ENCODE measurements at places on chromosomes 2 and 18. TPM values are rescaled to one million over a fixed set of nuclear protein-coding genes. Genes with fewer than 3 reads are reported as not detected.

- no peak overlapping the region for H3K4me3 ChIP-seq
- H3K36me3 ChIP-seq: no peaks in the 10 kb centered on the region
These were observed 164.8 kb upstream of the ACVR2A start for GRCh38 chr2:147679955-147680531.

ATG9A gene
- total RNA-seq: 53.1 TPM

- peaks cover 19% of the 10 kb centered on the region for H3K4me1 ChIP-seq
- no peaks in the 10 kb centered on the region for H3K36me3 ChIP-seq
- no peak for DNase-seq
- no peak overlapping the region for H3K4me3 ChIP-seq
- no peaks in the 10 kb centered on the region for H3K27me3 ChIP-seq
These were observed 9.2 kb downstream of the ADRA2B start for GRCh38 chr2:96106991-96107707.

DNA sequence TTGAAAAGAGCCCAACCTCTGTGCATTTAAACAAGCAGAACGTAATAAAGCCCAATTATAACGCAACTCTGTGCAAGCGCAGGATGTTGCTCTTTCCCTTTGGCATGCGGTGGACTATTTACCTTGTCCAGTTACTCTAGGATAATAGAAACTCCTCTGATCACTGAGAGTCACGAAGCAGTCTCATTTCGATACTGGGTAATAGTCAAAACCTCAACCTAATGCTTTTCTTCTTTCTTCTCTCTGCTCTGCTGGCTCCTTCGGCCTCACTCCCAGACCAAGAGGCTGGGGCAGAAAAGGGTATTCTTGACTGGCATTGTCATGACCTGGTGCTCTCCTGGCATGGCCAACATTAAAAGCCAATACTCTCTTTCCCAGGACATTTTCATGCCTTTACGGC is 89.7 kb upstream of the GCFC2 start:
- no peaks in the 10 kb centered on the region for H3K36me3 ChIP-seq
- no peaks in the 10 kb centered on the region for H3K4me1 ChIP-seq
- H3K27me3 ChIP-seq: no peaks in the 10 kb centered on the region
- no peak overlapping the region for H3K27ac ChIP-seq
- no peak overlapping the region for H3K4me3 ChIP-seq
- no peak for DNase-seq

DNA sequence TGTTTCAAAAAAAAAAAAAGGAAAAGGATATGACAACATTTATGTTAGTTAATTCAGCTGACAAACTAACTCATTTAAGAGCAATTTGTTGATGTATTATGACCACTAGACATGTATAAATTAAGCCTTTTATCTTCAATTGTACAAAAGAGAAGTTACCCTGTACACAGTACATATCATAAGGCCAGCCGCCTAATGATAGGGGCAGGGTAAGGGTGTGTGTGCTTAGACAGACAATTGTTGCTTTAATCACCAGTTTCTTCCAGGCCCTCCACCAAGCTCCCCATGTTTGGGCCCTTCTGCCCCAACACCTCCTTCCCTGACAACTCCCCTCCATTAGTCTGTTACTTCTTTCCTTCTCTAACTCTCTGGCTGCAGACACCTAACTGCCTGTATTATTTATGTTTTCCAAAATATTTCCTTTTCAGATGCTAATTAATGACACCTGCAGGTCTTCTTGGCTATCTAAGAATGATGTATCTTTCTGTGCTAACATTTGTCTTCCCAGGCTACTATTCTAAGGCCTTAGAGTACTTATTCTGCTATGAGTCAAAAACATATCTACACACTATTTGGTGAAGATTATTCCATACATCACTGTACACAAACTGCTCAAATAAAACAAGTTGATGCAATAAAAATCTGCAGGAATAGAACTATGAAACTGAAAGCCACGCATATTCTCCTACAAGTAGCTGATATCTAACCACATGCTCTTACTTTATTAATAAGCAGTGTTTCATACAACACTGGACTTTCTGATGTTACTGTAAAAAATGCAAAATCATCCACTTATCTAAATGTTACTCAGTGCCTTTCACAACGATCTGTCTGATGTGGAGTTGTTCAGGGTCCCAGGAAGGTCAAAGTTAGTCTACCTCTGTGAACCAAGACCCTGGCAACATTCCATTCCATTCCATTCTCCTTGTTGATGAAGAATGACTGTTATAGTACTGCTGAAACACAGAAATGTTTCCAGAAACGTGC is 26.4 kb downstream of the TMEM131 start:
- no peak overlapping the region for H3K27ac ChIP-seq
- H3K36me3 ChIP-seq: no peaks in the 10 kb centered on the region
- DNase-seq: no peak
- no peak overlapping the region for H3K4me3 ChIP-seq

GRCh38 chr2:22189893-22190480 is 1066.2 kb downstream of the TDRD15 start:
- H3K27me3 ChIP-seq: no peaks in the 10 kb centered on the region
- no peak overlapping the region for H3K27ac ChIP-seq
- H3K4me1 ChIP-seq: no peaks in the 10 kb centered on the region

DNA sequence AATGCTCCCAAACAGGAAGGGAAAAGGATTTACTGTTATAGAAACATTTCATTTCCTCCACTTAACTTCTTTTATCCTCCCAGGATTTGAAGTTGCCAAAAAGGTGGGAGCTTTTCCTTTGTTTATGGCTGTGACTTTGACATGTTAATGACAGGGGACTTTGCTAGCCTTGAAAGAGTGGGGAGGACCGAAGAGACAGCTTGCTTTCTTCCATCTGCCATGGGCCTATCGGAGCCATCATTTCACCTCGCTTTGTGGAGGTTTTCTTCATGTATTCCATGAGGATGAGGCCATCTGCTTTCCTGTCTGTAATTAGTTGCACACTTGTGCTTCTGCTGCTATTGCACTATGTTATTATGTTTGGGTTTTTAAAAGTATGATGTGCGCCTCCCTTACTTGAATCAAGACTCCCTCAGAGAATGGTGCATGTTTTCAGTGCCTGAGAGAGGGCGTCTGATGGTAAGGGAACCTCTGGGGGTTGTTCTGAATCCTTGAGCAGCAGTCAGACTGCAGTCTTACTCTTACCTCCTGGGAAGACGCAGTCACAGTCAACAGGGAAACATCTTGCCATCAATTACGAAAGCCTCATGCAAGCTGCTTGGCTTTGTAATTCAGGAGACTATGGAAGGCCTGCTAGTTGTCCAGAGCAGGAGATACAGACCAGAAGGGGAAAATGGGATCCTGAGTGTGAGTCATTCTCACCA is 173.3 kb upstream of the MGAT5 start:
- no peaks in the 10 kb centered on the region for H3K4me1 ChIP-seq
- H3K4me3 ChIP-seq: no peak overlapping the region
- DNase-seq: no peak
- no peak overlapping the region for H3K27ac ChIP-seq
- H3K27me3 ChIP-seq: no peaks in the 10 kb centered on the region
- no peaks in the 10 kb centered on the region for H3K36me3 ChIP-seq

DNA sequence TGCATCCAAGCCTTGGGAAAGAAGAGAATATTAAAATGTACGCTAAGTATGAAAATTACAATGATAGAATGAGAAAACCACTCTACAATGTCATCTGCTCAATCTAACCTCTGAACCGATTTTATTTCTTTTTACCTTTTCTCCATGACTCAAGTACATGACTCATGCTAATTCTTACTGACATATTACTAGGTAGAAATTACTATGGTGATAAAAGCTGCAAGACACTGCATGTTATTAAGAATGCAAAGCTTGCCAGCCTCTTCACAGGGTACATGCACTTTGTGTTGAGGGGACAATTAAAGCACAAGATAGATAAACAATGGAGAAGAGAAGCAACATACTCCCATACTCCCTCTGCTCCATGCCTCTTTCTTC is 20.7 kb downstream of the SFT2D3 start:
- H3K27ac ChIP-seq: no peak overlapping the region
- H3K4me3 ChIP-seq: no peak overlapping the region
- no peak for DNase-seq
- H3K36me3 ChIP-seq: peaks cover 27% of the 10 kb centered on the region
- H3K4me1 ChIP-seq: peaks cover 6% of the 10 kb centered on the region

HOXD8 gene
- 15.4 TPM for total RNA-seq

DNA sequence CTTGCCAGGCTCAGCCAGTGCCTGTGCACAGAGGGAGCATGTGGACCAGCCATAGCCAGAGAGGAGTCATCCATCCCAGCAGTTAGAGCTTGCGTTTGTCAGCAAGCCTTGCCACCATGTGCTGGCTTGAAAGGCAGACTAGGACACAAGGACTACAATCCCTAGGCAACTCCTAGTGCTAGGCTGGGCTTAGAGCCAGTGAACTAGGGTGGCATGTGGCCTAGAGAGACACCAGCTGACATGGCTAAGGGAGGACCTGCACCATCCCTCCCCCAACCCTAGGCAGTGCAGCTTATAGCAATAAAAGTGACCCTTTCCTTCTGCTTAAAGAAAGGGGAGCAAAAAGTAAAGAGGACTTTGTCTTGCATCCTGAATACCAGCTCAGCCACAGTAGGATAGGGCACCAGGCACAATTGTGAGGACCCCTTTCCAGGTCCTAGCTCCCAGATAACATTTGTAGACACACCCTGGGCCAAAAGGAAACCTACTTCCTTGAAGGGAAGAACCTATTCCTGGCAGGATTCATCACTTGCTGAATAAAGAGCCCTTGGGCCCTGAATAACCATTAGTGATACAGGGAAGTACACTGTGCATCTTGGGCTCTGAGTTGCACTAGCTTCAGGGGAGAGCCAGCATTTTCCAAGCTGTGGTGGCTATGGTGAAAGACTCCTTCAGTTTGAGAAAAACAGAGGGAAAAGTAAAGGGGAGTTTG is 38.7 kb upstream of the UXS1 start:
- H3K4me3 ChIP-seq: no peak overlapping the region
- H3K27me3 ChIP-seq: no peaks in the 10 kb centered on the region
- DNase-seq: peak; percentile 9
- H3K4me1 ChIP-seq: no peaks in the 10 kb centered on the region

DNA sequence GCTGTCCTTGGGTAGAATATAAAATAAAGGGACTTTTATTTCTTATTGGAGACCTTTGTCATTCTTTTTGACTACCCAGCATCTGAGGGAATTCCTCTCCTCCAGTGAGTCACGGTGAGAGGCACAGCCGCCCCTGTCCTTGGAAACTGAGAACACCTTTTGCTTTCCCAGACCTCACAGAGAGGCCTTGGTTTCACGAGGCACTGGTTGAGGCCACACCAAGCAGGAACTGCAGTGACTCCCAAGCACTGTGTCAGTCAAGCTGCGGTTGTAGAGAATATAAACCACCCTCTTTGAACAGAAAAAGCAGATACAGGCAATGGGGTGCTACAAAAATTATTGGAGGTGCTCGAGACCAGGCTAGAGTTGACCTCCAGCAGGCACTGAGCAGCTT is 16.4 kb downstream of the PRKAG3 start:
- no peak overlapping the region for H3K27ac ChIP-seq
- no peak overlapping the region for H3K4me3 ChIP-seq
- H3K4me1 ChIP-seq: no peaks in the 10 kb centered on the region
- H3K36me3 ChIP-seq: no peaks in the 10 kb centered on the region
- no peaks in the 10 kb centered on the region for H3K27me3 ChIP-seq

MROH2A gene
- total RNA-seq: 1.3 TPM

MYL1 gene
- total RNA-seq: not detected

GAREM1 gene
- total RNA-seq: 5.2 TPM

GRCh38 chr2:1246239-1246638 is 167.0 kb upstream of the TPO start:
- H3K27ac ChIP-seq: no peak overlapping the region
- no peaks in the 10 kb centered on the region for H3K27me3 ChIP-seq
- no peak for DNase-seq
- H3K4me3 ChIP-seq: no peak overlapping the region

SLC30A3 gene
- 0.33 TPM for total RNA-seq

ICA1L gene
- 35.7 TPM for total RNA-seq

CHRNG gene
- not detected for total RNA-seq

DNA sequence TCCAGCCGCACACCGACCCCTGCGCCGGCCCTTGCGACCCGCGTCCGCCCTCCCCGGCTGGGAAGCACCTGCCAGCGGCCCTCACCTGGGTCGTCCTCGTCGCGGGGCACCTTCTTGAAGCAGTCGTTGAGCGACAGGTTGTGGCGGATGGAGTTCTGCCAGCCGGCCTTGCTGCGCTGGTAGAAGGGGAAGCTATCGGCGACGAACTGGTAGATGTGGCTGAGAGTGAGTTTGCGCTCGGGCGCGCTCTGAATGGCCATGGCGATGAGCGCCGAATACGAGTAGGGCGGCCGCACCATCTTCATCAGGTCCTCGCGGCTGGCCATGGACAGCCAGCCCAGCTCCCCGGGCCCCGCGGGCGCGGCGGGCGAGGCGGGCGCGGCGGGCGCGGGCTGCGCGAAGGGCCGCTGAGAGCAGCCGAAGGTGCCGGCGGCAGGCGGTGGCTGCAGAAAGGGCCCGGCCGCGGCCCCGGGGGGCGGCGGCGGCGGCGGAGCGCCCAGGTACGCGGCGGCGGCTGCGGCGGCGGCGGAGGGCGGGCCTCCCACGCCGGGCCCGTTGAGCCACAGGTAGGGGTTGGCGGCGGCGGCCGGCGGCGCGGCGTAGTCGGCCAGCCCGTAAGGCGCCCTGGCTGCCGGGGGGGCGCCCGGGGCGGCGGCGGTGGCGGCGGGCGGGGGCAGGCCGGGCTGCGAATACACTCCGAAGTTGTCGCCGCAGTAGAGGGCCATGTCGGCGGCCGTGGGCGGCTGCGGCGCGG is 505 bp downstream of the FOXI3 start:
- no peak overlapping the region for H3K27ac ChIP-seq
- no peak overlapping the region for H3K4me3 ChIP-seq
- DNase-seq: peak; percentile 14
- peaks cover 12% of the 10 kb centered on the region for H3K4me1 ChIP-seq
- no peaks in the 10 kb centered on the region for H3K36me3 ChIP-seq

DYSF gene
- 14.1 TPM for total RNA-seq

CAPN14 gene
- not detected for total RNA-seq

CRYBA2 gene
- total RNA-seq: not detected

GRCh38 chr2:235694721-235695601 is 201.1 kb downstream of the AGAP1 start:
- no peaks in the 10 kb centered on the region for H3K36me3 ChIP-seq
- H3K27me3 ChIP-seq: no peaks in the 10 kb centered on the region

EN1 gene
- not detected for total RNA-seq

CENPA gene
- total RNA-seq: not detected

- no peak overlapping the region for H3K27ac ChIP-seq
- no peaks in the 10 kb centered on the region for H3K27me3 ChIP-seq
- peak; percentile 36 for DNase-seq
- H3K4me3 ChIP-seq: no peak overlapping the region
- no peaks in the 10 kb centered on the region for H3K4me1 ChIP-seq
These were observed 50.8 kb downstream of the WIPF1 start for GRCh38 chr2:174546519-174547506.

ELOA2 gene
- total RNA-seq: not detected

GRCh38 chr2:217713395-217714286 is 289.2 kb downstream of the TNS1 start:
- peak; percentile 83 for DNase-seq
- peak overlapping the region; percentile 39 for H3K27ac ChIP-seq
- peaks cover 22% of the 10 kb centered on the region for H3K4me1 ChIP-seq
- H3K36me3 ChIP-seq: no peaks in the 10 kb centered on the region

- peaks cover 96% of the 10 kb centered on the region for H3K4me1 ChIP-seq
- DNase-seq: peak; percentile 50
- no peak overlapping the region for H3K4me3 ChIP-seq
- no peaks in the 10 kb centered on the region for H3K27me3 ChIP-seq
- H3K36me3 ChIP-seq: peaks cover 12% of the 10 kb centered on the region
These were observed 40.4 kb downstream of the PSD4 start for GRCh38 chr2:113214141-113214540.

SAG gene
- not detected for total RNA-seq

GRCh38 chr2:54772531-54772930 is 49.1 kb downstream of the EML6 start:
- H3K4me3 ChIP-seq: no peak overlapping the region
- no peak for DNase-seq
- no peak overlapping the region for H3K27ac ChIP-seq
- no peaks in the 10 kb centered on the region for H3K27me3 ChIP-seq
- no peaks in the 10 kb centered on the region for H3K36me3 ChIP-seq
- no peaks in the 10 kb centered on the region for H3K4me1 ChIP-seq

Data from thyroid gland (tissue), 4 donors.